ENCODE measurements at places on chromosomes 16 and 17.

DNA sequence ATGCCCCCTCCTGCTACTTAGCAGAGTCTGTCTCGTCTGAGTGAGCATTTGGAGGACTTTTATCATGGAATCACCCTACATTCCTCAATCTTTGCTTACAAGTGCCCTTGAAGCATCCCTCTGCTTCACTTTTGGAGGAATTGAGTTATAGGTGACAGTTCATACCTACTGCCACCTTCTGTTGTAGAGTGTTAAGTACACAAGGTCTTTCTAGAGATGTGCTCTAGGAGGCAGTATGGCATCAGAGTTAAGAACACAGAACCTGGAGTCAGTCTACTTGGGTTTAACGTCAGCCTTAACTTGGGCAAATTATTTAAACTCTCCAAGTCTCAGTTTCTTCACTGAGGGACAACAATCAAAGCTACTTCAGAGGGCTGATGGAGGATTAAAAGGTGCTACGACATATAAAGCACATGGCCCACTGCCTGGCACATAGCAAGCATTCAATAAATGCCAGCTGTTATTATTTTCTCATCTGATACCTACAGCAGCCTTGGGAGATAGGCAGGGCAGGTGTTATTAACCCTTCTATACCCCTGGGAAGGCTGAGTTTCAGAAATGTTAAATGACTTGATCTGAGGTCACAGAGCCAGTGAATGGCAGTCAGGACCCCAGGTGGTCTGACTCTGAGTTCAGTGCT is 62.2 kb downstream of the UTP18 start:
- no peak for DNase-seq
- no peaks in the 10 kb centered on the region for H3K36me3 ChIP-seq
- no peak overlapping the region for H3K27ac ChIP-seq
- no peak overlapping the region for H3K4me3 ChIP-seq
- H3K27me3 ChIP-seq, result peaks cover 4% of the 10 kb centered on the region

- peak; percentile 21 for DNase-seq
- no peaks in the 10 kb centered on the region for H3K36me3 ChIP-seq
- H3K4me1 ChIP-seq, result peaks cover 8% of the 10 kb centered on the region
- no peak overlapping the region for H3K27ac ChIP-seq
These were observed 203.6 kb downstream of the RAB11FIP4 start for GRCh38 chr17:31595076-31595475.

DNA sequence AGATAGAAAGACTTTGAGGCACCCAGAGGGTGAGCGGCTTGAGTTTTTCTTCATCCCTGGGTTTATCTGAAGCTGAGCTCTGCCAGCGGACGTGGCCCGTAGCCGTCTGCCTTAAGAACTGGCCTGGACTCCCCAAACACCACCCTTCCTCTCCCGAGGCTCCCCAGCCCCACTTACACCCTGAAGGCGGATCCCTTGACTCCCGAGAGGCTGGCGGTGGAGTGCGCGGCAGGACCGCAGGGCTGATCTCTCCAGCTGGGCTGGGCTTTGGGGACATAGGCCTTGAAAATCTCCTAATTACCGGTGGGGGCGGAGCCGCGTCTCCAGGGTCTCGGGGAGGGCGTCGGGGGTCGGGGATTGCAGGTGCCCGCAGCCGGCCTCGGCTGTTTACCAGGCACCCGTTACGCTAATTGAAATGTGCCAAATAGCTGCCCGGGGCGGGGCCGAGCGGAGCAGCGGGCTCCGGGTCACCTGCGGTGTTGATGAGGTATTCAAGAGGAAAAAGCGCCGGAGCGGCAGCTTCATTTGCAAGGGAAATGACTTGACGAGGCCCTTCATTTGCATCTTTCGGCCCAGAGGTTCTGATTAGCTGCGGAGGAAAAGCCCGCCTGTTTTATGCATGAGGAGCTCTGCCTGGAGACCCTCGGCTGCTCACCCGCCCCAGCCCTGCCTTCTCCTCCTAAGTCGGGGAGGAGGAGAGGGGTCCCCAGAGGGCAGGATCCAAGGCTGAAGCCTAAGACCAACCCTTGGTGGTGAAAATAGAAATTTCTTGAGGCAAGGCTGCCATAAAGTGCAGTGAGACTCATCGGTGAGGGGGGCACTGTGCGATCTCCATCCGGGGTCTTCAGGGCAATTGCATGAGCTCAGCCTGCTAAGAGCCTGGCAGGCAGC is 100.7 kb downstream of the MGAT5B start:
- H3K36me3 ChIP-seq, result no peaks in the 10 kb centered on the region
- no peak overlapping the region for H3K27ac ChIP-seq
- H3K4me3 ChIP-seq, result peak overlapping the region; percentile 33
- H3K4me1 ChIP-seq, result peaks cover 13% of the 10 kb centered on the region
- peaks cover 35% of the 10 kb centered on the region for H3K27me3 ChIP-seq

- H3K27ac ChIP-seq, result no peak overlapping the region
- DNase-seq, result no peak
- H3K36me3 ChIP-seq, result no peaks in the 10 kb centered on the region
- H3K4me1 ChIP-seq, result no peaks in the 10 kb centered on the region
- H3K4me3 ChIP-seq, result no peak overlapping the region
- H3K27me3 ChIP-seq, result peaks cover 6% of the 10 kb centered on the region
These were observed 31.3 kb upstream of the TEKT1 start for GRCh38 chr17:6862825-6863224.

- DNase-seq, result no peak
- H3K27me3 ChIP-seq, result no peaks in the 10 kb centered on the region
- H3K4me3 ChIP-seq, result no peak overlapping the region
These were observed 40.5 kb downstream of the ANKRD11 start for GRCh38 chr16:89449726-89450335.

DNA sequence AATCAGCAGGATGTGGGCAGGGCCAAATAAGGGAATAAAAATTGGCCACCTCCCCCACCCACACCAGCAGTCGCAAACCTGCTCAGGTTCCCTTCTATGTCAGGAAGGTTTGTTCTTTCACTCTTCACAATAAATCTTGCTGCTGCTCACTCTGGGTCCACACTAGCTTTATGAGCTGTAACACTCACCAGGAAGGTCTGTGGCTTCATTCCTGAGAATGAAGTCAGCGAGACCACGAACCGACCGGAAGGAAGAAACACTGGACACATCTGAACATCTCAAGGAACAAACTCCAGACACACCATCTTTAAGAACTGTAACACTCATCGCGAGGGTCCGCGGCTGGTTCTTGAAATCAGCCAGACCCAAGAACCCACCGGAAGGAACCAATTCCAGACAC is 115.5 kb upstream of the TBX2 start:
- no peak overlapping the region for H3K4me3 ChIP-seq
- no peak for DNase-seq
- H3K27me3 ChIP-seq, result no peaks in the 10 kb centered on the region
- no peaks in the 10 kb centered on the region for H3K36me3 ChIP-seq
- H3K27ac ChIP-seq, result no peak overlapping the region

Data from upper lobe of right lung (tissue), 1 donor.